NCI-H446 (cell line): ENCODE measurements at places on chromosomes 13 and 19.
A peak's percentile ranks its signal among the peaks of the same experiment; 100 is the strongest.

- DNase-seq = no peak
Observed at GRCh38 chr19:17847538-17848366, at the start of gene JAK3. Gene JAK3, minus strand, starts transcription at chr19:17847982. Its CDS starts 3,565 bp downstream, at chr19:17844417.

DNA sequence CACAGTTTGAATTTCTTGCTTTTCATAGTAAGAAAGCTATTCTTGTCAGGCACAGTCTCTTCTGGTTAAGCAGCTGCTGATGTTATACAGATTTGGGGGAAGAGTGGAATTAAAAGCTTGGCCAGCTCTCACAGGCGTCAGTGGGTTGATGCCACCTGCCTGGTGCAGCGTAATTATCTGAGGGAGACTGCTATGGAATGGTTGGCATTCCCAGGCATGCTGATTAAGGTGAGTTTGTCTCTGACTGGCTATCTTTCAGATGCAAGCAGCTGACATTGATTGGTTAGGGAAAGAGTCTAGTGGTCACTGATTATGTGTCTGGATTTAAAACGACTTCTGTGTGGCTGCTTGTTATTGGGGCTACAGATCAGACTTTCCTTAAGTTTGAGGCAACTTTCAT is 948.4 kb downstream of the UQCRFS1 start:
- DNase-seq = no peak

- no peak for DNase-seq
Observed at GRCh38 chr13:69124996-69125395, 982.6 kb upstream of the ATXN8OS start.

DNA sequence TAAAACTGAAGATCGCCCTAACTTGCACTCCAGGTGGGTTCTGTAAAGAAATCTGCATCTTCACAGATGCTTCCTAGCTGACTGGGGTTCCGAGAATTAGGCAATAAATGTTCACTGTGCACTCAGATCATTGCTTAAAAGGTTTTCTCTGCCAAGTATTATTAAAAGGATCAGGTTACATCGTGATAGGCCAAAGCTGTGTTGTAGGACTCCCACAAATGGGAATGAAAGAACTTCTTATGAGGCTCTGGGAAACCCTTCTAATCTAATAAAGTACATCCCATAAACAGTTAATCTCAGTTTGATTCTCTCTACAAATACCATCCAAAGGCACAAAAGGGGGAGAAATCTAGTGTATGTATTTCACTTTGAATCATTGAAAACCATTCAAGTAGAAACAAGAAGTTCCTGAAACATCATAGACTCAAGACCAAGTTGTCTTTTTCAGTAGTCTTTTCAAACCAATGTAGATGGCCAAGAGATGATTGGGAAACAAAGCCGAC is 7.1 kb upstream of the POU4F1 start:
- peak; percentile 8 for DNase-seq

GRCh38 chr13:111319521-111319920 is 921 bp upstream of the TEX29 start:
- DNase-seq = no peak

GRCh38 chr19:15368798-15369593 is 10.6 kb downstream of the AKAP8 start:
- no peak for DNase-seq

DNA sequence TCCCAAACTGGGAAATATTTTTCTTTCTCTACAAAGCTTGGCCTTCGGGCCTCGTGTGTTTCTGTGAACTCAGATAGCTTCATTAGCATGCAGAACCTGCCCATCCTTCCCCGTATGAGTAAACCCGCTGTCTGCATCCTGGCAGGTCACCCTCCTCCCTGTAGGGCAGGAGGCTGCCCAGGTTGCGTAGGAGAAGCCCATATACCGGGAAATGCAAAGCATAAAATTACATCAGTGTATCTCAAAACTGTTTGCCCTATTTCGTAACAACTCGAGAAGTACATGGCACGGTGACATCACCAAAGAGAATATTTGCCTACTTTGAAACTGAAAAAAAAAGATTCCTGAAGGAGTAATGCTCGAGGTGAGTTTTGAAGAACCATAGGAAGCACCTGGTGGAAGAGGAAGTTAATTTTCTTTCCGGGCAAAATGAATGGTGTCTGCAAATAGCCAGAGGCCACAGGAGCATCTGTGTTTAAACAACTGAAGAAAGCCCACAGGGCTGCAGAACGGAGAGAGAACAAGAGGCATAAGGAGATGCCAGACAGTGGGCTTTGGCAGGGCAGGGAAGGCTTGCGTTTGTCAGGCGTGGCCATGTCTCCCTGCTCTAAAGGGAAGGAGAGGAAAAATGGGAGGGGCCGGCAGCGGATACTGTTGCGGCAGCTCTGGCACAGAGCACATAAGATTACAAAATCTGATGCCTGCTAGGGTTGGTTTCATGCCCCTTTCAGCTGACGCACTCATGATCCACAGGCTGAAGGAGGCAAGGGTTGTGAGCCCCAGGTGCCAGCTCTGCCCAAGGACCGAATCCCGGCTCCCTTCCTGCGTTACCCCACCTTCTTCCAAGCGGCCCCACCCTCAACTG is 81.4 kb downstream of the IRS2 start:
- no peak for DNase-seq

GRCh38 chr19:18650021-18650390 is 13.2 kb downstream of the KLHL26 start:
- DNase-seq = no peak

GRCh38 chr19:4705413-4706131 is 18.1 kb downstream of the DPP9 start:
- no peak for DNase-seq

DNA sequence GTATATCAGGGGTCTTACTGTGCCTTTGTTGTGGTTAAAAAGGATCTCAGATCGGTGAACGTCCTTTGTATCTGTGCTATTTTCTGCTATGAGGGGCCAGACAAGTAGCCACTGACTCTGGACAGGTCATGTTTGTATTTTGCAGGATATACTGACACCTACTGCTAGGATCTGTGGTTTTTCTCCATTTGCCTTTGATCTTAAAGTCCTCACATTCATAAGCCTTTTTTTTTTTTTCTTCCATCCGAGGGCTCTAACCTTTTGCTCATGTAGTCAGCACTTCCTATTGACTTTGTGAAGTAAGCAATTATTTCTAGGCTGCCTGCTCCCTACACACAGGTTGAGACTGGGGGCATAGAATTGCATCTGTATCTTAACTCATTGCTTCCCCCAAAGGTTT is 106.2 kb downstream of the SLITRK5 start:
- no peak for DNase-seq

DNA sequence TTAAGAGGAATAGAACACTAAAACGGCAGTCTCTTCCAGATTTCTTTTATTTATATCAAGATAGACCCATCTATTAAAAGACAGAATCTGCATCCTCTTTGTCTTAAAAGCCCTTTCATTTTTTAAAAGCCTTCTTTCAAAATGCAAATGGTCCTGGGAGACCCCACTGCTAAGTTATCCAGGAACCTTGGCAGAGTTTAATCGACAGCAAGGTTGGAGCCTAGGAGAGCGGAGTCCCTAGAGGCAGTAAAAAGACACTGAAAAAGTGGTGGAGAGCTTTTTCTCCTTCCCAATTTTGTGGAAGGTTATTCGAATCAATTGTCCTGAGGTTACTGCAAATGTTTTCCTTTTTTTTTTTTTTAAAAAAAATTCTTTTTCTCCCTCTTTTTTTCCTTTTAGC is 294.7 kb downstream of the NALCN start:
- no peak for DNase-seq

DNA sequence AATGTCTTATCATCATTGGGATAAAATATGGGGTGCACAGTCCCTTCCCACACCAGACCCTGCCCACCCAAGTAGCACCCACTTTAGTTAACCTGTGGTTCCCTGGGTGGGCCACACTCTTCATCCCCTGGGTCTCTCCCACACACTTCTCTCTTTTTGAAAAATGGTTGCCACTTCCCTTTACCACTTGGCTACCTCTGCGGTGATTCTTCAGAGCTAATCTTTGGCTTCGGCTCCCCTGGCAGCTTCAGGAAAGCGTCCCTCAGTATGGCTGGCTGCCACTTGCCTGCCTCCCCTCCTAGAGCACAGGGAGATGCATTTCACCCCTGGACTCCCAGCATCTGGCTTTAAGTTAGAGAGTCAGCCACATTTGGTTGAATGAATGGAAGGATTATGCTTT is 18.2 kb downstream of the CCNA1 start:
- no peak for DNase-seq

- no peak for DNase-seq
Observed at GRCh38 chr19:46357846-46358583, 11.1 kb downstream of the PPP5C start.

- no peak for DNase-seq
Observed at GRCh38 chr13:35957241-35957731, 173.9 kb downstream of the DCLK1 start.

DNA sequence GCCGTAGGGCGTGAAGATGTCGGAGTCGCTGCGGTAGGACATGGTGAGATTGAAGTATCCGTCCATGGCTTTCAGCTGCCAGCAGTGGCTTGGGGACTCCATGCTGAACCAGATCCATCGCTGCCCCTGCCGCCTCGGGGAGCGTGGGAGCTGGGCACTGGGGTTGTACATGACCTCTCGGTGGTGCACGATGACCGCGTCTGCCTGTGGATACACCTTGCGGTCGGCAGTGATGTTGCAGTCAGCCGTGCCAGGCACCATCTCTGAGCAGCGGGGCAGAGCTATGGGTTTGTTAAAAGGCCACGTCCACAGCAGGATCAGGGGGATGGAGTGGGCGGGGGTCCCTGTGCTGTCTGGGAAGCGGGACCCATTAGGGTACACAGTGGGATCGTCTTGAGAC is 7.4 kb downstream of the FUT6 start:
- DNase-seq = no peak

DNA sequence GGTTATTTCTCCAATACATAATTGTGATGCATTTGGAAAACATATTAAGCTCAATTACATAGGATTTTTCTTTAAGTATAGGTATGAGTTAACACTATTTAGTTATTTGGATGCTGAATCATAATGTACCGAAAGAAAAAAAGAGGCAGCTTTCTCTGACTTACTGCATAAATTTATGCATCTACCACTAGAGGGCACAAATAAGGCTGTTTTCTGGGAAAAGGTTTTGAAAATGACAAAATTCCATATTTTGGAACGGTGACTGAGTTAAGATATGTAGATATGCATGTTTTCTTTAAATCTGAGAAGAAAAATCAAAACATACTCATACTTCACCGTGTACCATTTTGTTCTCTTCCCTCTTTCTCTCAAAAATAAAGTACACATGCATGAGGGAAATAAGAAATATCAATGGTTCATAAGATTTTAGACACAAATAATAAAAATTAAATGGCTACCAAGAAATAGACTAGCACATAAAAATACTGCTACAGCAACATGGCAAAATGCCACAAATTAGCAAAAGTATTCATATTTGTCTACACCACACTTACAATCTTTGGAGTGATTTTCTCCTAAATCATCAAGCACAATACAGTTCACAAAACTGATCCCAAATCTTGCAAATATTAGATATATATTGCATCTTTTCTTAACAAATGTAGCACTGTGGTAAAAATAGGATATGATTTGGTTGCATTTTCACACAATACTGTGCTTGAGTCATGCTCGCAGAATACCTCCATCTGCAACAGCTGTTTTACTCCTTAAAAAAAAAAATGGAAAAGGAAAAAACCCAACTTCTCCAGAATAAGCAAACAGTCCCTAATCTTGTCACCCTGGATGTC is 260.0 kb downstream of the FGF14 start:
- DNase-seq = peak; percentile 57

DNA sequence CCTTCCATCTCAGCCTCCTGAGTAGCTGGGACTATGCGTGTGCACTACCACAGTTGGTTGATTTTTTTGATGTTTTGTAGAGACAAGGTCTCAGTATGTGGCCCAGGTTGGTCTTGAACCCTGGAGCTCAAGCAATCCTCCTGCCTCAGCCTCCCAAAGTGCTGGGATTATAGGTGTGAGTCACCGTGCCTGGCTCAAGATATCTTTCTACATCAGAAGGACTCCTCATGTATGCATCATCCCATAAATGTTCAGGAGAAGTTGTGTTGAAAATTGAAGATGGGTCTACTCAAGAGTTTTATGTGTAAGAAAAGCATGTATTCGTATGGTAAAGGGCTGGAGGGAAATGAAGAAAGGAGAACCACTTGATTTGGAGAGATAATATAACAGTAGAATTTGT is 71.8 kb upstream of the STK24 start:
- DNase-seq = no peak

DNA sequence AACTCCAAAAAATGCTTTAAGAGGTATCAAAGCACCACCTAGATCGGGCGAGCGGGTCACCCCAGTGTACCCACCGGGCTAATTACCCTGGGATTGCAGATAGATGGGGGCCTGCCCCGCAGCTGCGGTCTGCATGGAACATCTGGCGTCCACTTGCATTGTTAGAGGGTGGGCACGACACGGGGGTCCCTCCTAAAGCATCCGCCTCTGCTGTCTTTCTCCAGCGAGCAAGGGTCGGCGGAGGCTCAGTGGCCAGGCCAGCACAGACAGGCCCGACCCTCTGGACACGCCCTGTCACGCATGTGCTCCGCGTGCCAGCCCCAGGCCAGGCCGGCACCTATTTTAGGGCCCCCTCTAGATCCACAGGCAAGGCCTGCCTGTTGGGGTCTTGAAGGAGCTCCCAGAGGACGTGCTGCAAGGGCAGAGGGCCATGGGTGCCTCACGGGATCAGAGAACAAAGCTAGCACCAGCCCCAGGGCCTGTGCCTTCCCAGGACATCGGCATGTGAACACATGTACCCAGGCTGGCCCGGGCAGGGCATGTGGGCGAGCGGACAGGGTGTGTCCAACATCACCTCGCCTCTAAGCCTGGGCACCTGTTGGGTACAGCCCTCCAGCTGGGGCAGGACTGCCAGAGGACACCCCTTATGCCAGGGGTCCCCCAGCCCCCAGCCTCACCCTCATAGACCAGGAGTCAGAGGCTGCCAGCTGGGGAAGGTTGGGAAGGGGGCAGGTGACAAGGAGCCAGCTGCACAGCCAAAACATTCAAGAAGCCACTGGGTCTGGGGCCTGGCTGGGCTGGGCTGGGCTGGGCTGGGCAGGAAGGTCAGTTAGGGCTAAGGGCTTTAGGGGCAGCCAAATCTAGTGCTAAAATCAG is 35.6 kb upstream of the NANOS3 start:
- no peak for DNase-seq

- no peak for DNase-seq
Observed at GRCh38 chr13:43915451-43915850, 35.7 kb downstream of the LACC1 start.

DNA sequence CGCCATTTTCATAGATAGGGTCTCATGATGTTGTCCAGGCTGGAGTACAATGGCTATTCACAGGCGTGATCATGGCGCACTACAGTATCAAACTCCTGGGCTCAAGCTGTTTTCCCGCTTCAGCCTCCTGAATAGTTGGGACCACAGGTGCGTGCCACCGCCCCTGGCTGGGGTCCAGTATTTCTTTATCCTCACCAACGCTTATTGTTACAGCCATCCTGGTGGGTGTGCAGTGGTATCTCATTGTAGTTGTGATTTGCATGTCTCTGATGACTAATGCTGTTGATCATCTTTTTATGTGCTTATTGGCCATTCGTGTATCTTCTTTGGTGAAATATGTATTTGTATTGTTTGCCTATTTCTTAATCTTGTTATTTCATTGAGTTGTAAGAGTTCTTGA is 49.0 kb downstream of the SIPA1L3 start:
- no peak for DNase-seq

- DNase-seq = no peak
Observed at GRCh38 chr13:98664047-98664446, 87.1 kb upstream of the STK24 start.
